Endothelial cell (in vitro differentiated cells): ENCODE measurements at places on chromosomes 7 and 10.
A peak's percentile ranks its signal among the peaks of the same experiment; 100 is the strongest.

- DNase-seq = no peak
Measured at GRCh38 chr10:15313047-15313446, 58.0 kb downstream of the FAM171A1 start.

DNA sequence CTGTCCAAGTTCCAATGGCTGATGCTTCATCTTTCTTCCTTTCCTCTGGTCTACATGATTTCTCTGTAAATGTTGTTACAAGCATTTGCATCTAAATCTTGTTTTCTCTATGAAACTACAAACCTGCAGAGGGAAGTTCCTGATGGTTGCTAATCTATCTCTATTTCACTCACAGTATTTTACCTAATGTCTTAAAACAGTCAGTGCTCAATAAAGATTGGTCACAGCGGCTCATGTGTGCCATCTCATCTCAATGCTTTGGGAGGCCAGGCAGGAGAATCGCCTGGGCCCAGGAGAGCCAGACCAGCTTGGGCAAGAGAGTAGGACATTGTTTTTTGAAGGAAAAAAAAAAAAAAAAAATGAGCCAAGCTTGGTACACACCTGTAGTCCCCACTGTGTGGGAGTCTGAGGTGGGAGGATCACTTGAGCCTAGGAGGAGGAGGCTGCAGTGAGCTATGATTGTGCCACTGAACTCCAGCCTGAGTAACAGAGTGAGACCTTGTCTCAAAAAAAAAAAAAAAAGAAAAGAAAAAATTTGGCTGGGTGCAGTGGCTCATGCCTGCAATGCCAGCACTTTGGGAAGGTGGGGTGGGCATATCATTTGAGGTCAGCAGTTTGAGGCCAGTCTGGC lies 71.3 kb upstream of the ARMC3 start:
- no peak for DNase-seq

DNA sequence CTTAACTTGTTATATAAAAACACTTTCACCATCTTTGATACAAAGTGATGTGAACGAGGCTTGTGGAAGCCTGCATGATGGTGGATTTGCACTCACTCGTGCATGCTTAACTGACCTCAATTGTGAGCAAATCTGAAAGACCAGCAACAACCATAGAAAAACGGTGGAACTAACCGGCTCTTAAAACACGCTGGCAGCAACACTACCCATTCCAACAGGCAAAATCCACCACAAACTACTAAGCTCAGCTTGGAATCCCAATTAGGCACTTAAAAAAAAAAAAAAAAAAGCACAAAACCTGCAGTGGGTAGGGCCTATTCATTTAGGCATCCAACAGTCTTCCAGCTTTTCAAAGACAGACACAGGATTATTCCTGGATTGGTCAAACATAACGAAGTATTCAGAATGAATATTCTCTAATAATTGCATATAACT lies 1.8 kb downstream of the GDI2 start:
- no peak for DNase-seq

- DNase-seq = no peak
Measured at GRCh38 chr10:43867667-43868565, 219.2 kb upstream of the ZNF32 start.

DNA sequence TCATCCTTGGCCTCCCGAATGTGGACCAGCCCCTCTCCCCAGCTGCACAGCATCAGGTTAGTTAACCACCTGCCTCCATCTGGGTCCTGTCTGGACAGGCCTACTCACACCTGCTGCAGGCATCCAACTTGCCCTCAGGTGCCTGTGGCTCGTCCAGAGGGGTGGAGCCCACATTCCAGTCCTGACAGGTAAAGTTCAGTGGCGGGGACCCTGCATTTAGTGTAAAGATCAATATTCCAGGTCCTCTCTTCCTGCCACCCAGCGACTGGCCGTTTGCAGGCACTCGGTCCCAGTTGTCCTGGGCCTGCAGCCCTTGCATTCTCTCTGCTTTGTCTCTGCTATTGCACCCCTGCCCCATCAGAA lies 15.0 kb downstream of the HTRA1 start:
- no peak for DNase-seq

GRCh38 chr7:1811850-1812508 lies 141.9 kb downstream of the ELFN1 start:
- DNase-seq = no peak

GRCh38 chr7:5450549-5451327 lies 27.1 kb upstream of the TNRC18 start:
- peak; percentile 65 for DNase-seq

GRCh38 chr7:113774182-113774807 lies 144.5 kb downstream of the PPP1R3A start:
- DNase-seq = peak; percentile 17

GRCh38 chr7:111011520-111011919 lies 79.4 kb upstream of the LRRN3 start:
- DNase-seq = no peak

GRCh38 chr10:121900443-121901174 lies 27.2 kb downstream of the ATE1 start:
- DNase-seq = peak; percentile 34

DNA sequence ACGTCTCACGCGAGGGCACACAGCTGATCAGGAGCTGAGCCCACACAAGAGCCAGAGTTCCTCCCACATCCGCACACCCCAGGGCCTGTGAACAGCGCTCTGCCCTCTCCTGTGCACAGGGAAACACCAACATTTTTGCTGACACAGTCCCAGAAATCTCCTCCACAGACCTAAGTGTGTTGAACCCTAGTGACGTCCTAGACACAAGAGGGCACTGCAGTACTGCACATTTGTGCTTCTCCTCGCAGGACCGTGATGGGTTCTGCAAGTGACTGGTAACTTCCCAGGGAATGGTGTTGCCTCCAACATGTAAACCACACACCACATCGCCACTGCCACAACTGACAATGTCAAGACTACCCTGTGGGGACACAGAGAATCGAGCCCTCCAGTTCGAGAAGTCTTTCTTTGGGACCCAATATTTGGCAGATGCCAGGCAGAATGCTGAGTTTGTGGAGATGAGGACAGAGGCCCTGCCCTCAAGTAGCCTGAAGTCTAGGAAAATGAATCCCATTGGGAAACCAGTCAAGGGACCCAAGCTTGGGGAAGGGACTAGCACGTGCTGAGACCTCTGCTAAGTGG lies 170.3 kb downstream of the PAXIP1 start:
- DNase-seq = peak; percentile 50
